Activated T-helper 1 cell treated with Interleukin-2 at 50 U/mL for 16 hours (primary cell): ENCODE measurements at places on chromosomes 7 and 10.

GRCh38 chr7:27139334-27140125 lies 4.0 kb downstream of the HOXA5 start:
- DNase-seq = no peak

- DNase-seq = no peak
Observed at GRCh38 chr10:121536310-121536913, 61.8 kb downstream of the FGFR2 start.

GRCh38 chr10:8052341-8052955 lies 2.0 kb upstream of the GATA3 start:
- DNase-seq = no peak

DNA sequence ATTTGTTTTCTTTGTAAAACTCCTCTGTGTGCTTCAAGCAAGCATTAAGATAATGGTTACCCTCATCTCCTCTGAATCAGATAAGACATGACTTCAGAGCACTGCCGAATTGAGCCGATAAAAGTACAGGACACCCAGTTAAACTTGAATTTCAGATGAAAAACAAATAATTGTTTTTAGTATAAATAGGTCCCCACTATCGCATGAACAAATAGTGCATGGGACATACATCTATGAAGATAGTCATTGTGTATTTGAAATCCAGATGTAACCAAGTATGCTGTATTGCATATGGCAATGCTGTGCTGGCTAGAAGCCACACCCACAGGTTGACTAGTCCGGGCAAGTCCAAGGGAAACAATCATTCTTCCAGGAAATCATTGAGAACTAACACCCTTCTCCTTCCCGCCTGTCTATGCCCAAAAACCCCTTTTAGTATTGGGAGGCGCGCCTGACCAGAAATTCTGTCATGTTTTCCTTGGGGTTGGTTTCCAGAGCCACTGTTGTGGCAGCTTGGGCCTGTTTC lies 12.6 kb upstream of the FGFR2 start:
- no peak for DNase-seq

DNA sequence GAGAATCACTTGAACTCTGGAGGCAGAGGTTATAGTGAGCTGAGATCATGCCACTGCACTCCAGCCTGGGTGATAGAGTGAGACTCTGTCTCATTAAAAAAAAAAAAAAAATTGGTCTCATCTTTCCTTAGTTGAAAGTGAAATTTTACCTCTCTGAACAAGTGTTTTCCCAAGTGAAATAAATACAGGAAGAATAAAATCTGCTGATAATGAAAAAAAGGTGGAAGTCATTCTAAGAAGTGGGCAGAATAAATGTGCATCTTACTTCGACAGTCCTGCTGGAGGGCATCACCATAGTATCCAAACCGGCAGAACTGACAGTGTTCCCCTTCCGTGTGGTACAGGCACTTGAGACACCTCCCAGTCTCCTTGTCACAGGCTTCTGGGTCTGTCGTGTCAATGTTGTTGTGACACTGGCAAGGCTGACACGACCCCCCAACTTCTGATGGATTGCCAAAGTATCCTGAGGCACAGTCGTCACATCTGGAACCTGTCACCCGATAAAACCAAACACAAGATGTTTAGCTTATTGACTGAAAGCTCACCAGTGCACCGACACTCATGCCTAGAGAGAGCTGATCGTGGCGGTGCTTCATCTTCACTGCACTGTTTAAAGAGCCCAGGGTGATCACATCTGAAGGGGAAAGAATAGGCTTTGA lies 49.6 kb downstream of the LAMB1 start:
- no peak for DNase-seq

GRCh38 chr7:78194611-78195010 lies 396.0 kb downstream of the PHTF2 start:
- no peak for DNase-seq

DNA sequence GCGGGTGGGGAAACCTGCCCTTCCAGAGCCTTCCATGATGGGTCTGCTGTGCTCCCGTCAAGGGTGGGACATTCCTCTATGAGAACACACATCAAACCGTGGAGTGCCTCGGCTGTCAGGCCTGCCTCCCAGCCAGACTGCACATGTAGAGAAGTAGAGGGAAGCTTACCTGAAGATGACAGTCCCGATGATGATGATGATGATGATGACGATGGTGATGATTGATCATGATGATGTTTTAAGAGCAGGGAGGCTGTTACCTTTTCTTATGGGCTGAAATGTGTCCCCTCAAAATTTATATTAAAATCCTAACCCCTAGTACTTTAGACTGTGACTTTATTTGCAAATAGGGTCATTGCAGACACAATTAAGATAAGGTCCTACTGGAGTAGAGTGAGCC lies 76.1 kb upstream of the ANLN start:
- DNase-seq = no peak
